ENCODE measurements at places on chromosomes 5 and 9.

DNA sequence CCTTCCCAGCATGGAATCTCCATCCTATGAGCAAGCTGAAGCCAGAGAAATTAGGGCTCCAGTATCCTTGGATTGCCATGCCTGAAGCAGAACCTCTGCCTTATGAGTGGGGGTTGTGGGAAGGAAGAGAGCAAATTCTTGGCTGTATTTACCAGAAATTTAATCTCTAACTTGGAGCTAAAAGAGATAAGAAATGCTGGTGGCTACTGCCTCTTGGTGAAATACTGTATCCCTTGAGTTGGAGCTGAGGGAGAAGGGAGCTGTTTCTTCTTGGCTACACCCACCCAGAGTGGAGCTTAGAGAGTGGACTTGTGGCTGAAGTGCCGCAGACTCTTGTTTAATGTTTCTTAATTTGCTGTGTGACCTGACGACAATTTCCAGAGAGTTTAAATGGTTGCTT is 447.3 kb downstream of the ARHGEF28 start:
- DNase-seq = no peak

DNA sequence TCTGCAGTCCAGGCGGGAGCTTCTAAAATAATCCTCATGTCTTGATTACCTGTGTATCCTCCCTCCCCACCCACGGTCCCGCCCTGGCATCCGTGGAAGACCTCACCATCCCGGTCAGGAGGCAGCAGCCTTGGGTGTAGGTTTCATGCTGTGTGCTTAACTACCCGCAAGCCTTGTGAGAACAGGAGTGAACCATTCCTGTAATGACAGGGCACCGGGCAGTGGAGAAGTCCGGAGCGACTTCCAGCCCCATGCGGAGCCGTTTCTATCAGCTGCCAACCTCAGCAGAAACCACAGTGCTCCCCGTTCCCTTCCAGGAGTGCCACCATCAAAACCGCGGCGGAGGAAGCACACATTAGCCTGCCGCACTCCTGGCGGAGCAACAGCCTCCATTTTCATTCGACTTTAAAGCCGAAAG is 123.5 kb upstream of the LMX1B start:
- DNase-seq = no peak

DNA sequence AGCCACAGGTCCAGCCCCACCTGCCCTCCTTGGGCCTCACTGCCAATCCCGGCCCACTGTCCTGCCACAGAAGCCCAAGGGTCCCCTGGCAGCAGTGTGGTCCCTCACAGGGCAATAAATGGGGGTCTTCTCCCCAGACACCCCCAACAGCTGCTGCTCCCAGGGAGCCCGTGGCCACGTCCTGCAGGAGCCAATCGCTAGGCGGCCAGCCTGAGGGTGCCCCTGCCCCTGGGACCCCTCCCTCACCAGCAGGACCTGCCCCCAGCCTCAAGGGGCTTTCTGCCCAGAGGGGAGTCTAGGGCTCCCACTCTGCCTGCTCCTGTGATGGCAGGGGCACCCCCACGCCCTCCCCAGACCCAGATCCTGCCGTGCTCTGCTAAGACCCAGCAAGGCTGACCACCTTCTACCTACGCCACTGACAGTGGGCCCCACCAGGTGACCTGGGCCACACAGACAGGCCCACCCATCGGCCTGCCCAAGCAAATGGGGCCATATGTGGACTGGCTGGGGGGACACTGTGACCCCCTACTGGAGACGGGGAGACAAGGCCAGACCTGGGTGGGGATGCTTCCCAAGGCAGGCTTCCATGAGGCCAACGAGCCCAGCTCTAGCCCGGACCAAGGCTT is 17.0 kb downstream of the NOTCH1 start:
- DNase-seq = no peak

DNA sequence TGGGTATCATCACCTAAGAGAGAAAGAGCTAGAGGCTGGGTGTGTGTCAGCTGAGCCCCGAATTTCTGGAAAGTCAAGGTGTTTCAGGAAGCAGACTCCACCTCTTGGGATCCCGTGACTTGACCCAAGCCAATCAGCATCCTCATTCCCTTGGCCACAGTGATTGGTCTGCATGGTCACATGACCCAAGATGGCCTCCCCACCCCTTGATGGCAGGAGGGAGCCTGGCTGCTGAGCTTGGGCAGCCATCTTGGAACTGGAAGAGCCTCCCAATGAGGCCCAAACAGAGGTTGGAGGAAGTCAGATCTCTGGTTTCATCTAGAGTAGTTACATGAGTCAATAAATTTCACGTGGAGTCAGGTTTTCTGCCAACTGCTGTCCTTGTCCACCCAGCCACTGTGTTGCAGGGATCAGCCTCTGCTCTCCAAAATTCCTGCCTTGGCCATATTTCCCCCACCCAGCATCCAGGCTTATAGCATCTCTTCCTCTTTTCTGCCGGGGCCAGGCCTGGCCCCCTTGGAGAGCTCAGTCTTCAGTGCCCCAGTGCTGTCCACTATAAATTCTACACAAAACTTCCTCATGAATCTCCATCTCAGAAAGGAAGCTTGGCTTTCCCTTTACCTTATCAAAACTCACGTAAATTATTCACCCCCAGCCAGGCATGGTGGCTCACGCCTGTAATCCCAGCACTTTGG is 17.2 kb upstream of the SUSD3 start:
- DNase-seq = no peak

GRCh38 chr5:138926688-138927448 is 51.7 kb upstream of the LRRTM2 start:
- no peak for DNase-seq

GRCh38 chr5:166594567-166594966 is 1696.9 kb upstream of the WWC1 start:
- DNase-seq = no peak

DNA sequence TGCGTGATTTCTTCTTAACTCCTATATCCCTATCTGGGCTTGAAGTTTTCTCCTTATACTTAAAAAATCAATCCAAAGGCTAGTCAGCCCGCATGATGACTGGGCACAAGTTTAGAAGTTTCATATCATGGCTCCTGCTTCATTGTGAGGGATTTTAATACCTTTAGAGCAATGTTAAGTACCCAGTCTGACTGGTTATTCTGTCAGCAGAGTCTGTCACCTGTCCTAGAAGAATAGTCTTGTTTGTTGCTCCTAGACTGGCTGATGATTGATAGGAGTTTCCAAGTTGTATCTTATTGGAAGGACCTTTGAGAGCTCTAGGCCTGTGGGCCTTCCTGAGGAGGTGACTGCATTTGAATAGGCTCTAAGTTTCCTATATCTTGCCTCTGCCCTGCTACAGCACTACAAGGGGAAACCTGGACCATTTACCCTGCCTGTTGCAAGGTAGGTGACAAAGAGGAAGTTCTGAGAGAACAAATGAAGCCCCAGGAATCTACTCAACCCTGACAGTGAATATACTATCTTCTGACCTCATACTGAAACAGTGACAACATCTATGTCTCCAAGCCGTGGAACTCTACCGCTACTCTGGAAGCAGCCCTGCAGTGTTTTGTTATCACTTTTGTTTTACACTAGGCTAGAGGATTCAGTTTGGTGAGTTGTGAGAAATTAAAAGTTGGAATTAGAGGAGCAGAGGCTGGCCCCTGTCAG is 66.5 kb downstream of the F2RL2 start:
- no peak for DNase-seq
